ENCODE measurements at places on chromosomes 5 and 9.

- DNase-seq, result peak; percentile 80
These were observed 39.0 kb downstream of the KIF4B start for GRCh38 chr5:155052532-155052931.

- no peak for DNase-seq
These were observed 5.2 kb downstream of the GRAMD2B start for GRCh38 chr5:126428421-126428820.

DNA sequence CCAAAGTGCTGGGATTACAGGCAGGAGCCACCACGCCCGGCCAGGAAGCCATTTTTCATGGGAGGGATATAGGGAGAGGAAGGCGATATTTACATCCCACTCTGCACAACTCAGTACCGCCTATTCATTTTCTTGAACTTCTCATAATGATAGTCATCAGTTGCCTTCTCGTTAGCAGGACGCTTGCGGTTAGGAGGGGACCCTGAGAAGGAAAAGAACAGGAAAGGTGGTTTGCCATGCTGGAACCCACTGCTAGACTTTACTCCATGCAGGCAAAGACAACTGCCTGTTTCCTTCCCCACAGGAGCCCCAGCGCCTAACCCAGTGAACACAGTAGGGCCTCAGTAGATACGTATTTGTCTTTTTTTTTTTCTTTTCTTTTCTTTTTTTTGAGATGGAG is 4.1 kb upstream of the TOR1A start:
- DNase-seq, result no peak

GRCh38 chr5:176497852-176498251 is 39.4 kb downstream of the RNF44 start:
- DNase-seq, result no peak

- no peak for DNase-seq
These were observed 96.6 kb downstream of the SYK start for GRCh38 chr9:90898228-90898627.

GRCh38 chr5:55441107-55441771 is 93.5 kb downstream of the PLPP1 start:
- peak; percentile 39 for DNase-seq

- DNase-seq, result peak; percentile 94
These were observed 595 bp downstream of the PDLIM7 start for GRCh38 chr5:177496727-177497291.
